ENCODE measurements at places on chromosomes 5 and 9.

DNA sequence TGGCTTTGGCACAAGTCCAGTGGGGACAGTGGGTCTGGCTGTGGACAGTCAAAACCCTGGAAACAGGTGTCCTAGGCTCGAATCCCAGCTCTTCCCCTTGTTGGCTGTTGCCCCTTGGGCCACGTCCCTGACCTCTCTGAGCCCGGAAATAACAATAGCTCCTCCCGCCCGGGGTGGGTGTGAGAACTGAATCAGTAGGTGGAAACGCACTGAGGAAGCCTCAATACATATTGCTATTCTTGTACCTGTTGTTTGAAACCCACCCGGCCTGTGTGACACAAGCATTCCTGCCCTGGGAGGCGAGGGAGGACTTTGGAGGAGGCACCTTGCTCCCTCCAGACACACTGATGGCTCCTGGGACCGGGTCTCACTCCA, 134.1 kb downstream of the OLFM1 start:
- no peak for DNase-seq

GRCh38 chr5:133827011-133827410, 141.4 kb downstream of the C5orf15 start:
- DNase-seq: no peak

DNA sequence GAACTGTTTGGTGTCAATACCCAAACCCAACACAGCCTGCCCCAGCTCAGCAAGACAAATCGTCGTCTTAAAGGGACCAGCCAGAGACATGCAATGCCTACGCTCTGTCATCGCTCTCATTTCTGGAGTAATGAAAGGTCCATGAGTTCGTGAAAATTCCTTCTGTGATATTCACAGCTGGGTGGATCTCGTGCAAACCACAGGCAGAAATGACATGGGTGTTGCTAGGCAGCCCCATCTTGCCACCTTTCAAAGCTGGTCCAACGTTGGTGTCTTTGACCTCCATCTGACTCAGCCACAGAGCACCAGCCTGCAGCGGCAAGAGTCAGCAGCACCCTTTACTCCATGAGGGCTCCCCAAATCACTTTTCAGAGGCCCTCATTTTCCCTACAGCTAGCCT, 215.3 kb downstream of the SLIT3 start:
- DNase-seq: no peak

DNA sequence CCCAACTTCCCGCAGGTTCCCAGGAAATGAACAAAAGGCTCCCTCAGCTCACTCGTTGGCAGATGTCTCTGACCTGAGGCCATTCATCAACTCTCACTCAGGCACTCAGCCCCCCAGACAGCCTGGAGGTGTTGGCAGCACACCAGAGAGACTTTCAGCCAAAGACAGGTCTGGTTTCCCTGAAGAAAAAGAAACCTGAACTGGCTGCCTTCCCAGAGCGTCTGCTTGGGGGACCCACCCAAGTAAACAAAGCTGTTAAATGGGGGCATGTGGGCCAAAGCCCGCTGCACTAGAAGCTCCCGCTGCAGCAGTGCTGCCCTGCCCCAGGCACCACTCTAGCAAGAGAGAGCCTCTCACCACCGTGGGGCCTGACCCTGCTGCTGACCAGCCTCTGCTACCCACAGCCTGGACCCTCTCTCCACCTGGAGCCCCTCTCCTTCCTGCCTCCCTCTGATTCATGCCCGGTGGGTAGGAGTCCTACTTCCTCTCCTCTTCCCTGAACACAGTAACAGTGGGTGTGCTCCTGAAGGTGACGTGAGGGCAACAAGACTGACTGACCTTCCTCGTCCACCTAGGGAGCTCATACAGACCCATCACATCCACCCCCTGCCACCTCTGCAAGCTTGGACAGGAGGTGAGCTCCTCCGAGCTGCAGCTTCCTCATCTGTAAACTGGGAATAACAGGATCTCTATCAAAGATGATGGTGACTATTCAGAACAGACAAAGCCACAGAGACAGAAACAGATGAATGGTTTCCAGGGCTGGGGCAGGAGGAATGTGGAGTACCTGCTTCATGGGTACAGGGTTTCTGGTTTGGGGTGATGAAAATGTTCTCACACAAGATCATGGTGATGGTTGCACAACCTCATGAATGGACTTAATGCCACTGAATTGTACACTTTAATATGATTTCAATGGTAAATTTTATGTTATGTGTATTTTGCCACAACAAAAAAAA, 31.0 kb upstream of the GABRP start:
- DNase-seq: no peak

GRCh38 chr5:54696931-54697330, 179.4 kb downstream of the SNX18 start:
- no peak for DNase-seq

DNA sequence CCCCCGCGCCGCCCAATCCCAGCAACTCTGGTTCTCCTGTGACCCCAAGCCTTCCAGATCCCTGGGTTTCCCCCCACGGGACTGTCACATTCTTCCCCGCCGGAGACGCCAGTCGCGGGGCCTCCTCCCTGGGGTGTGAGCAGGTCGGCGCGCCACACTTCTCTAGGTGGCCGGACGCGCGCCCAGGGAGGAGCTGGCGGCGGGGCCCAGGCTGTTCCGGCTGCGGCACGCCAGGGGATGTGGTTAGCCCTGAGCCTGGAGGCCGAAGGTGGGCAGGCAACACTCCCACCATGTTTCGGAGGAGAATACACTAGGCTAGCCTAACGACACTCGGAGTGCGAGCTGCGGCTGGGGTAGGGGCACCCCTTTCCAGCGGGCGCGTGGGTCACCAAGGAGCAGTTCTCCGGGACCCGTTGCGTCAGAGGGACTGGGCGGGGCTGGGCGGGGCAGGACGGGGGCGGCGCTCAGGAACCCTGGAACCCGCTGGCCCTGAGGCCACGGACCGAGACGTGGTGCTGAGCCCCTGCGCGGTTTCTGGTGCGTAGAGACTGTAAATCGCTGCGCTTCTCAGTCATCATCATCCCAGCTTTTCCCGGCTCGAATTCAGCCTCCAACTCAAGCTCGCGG, at the start of gene SLC27A6:
Gene SLC27A6 (plus strand): TSS at position 478 of the 627 bp plus-strand sequence. CDS start 650 bp downstream, outside the sequence.
- no peak for DNase-seq

GRCh38 chr9:107706701-107707427, 217.3 kb upstream of the KLF4 start:
- DNase-seq: no peak

DNA sequence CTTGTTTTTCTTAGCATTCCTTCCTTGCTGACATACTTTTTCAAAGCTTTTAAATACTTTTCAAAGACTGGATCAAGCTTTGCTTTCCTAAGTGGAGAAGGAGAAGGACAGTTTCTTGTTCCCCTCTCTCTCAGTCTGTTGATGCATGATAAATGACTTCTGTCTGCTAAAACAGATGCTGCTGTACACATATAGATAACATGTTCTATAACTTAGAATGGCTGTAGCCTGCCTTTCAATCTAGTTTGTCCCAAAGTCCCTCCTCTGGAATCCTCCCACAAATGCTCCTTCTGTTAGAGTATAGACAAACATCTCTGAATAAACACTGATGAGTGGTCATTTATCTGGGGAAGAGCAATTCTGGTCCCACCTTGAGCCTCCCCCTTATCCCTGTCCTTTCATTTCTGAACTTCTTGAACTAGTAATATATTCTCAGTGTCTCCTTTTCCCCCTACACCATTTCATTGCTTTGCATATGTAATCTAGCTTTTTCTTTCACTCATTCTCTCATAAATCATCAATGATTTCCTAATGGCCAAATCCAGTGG, 5.4 kb upstream of the HEMGN start:
- DNase-seq: no peak

DNA sequence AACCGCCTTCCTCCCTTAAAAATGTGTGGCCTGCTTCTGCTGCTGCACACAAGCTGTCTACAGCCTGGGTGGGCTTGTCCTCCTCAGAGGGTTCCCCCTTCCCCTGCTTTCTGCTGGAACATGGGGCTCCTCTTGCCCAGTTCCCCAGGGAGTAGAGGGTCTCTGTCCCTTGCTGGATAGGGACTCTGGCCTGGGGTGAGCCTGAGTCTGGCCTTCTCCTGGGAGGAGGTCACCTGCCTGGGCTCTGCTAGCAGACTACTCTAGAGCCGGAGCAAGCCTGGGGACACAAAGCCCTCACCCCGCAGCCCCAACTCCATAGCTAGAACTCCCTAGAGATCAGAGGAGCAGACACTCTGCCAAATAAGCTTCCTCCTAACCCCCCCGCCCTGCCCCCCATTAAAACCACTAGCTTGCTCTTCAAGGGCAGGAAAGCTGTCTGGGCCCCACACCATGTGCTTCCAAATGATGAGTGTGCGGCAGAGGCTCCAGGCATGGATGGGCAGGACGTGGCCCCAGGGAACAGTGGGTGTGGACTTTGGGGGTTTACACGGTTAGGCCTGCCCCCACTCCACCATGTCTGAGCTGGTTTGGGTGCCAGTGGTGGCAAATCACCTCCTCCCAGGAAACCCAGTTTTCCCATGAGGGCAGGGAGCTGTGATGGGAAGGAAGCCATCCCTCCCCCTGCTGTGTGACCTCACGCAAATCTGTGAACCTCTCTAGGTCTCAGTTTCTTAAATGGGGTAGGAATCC, 10.0 kb downstream of the TCF7 start:
- no peak for DNase-seq

- DNase-seq: no peak
Measured at GRCh38 chr5:123450640-123451039, 27.4 kb upstream of the CEP120 start.

DNA sequence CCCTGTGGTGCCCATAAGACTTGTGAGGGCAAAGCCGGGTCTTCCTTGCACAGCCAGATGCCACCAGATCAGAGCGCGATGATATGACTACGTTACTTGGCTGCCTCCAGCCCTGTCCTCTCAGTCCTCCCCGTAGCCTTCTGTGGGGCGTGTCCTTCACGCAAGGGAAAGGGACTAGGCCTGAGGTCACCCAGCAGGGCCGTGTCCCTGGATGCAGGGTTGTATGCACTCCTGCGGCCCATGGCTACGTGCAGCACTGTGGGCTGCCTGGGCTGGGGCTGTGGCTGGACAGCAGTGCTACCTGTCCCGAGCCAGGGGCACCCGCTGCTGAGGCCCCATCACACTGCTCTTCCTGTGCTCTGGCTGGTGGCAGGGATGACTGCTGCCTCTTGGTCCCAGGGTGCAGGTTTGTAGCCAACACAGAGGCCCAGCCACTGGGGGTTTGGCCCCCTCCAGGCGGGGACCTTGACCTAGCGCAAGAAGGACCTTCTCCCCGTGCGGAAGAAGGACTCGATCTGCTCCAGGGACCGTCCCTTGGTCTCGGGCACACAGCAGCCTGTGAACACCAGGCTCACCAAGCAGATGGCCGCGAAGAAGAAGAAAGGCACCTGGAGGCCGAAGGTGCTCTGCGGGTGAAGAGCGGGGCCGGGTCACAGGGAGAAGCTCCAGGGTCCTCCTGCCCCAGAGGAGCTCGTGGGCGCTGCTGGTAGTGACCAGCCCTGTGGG, 7.2 kb downstream of the SLC2A6 start:
- DNase-seq: no peak

- DNase-seq: no peak
Measured at GRCh38 chr9:89889865-89890264, 285.1 kb downstream of the GADD45G start.

DNA sequence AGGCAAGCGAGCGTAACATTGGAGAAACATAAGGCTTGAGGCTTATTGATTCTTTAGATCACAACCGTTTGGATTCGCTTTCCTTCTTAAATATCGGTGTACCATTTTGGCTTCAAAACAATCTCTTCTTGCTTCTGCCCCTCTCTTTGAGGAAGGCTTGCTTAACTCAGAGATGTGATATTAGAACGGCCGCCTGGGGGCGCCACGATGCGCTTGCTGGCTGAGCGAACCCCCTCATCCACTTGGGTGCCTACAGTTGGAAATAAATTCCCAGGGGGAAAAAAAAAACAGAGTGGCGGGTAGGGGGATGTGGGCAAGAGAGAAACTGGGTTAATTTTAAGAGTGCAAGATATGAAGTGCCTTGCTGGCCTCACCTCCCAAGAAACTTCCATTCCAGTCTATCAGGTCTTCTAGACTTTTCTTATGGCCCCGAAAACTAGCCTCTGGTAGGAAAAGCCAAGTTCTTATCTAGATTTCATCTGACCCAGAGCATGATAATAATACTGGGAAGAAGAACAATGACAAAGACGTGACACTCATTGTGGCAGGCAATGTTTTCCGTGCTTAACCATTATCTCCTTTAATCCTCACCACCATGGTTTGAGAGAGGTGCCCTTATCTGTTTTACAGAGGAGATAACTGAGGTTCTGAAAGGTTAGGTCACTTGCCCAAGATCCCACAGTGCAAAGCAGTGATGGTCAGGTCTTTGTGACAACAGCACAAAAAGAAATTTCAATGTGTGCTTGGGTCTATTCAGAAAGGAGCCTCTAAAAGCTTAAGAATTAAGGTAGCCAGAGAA, 115.8 kb downstream of the DPYSL3 start:
- no peak for DNase-seq

- DNase-seq: no peak
Measured at GRCh38 chr5:112552791-112553190, 133.7 kb upstream of the EPB41L4A start.

DNA sequence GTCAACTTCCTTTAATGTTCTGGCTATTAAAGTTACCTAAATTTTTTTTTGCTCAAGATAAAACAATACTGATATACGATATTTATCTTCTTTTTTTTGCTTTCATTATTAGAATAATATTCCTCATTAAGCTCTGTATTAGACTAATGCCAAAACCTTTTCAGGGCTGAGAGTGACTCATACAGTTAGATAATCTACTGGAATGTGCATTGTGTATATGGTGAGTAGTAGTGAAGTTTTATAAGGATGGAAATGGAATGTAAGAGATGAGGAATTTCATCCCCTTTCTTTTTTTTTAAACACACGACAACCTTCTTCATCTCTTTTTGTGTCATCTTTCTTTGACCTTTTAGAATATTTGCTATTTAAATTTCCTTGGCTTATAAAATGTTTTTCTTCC, 268.6 kb downstream of the ISL1 start:
- no peak for DNase-seq

- no peak for DNase-seq
Measured at GRCh38 chr9:128828719-128829452, 708 bp downstream of the SPOUT1 start.

- no peak for DNase-seq
Measured at GRCh38 chr5:422323-423232, 20.4 kb upstream of the EXOC3 start.

DNA sequence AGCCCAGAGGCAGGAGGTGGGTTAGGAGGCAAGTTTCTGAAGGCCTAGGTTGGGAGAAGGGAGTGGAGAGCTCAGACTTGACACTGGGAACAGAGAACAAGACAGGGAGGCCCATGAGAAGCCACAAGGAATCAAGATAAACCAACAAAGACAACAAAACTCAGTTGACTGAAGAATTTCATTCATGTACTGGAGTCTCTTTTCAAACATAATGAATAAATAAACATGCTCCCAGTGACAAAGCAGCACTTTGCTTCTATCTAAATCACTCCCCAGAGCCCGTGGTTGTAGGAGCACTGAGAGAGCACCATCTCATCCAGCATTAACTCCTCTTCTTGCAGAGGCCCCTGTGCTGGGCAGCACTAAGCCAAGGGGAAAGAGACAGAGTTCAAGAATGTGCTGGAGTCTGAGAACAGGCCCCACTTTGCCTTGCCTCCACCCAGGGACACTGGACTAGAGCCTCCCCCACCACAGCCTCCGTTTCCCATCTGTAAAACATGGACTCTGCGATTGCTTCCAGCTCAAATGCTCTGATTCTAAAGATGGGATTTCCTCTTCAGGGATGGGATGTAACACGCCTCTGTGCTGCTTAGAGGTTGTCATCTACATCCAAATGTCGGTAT, 282.0 kb downstream of the SPOCK1 start:
- no peak for DNase-seq

GRCh38 chr5:152177626-152178349, 227.3 kb downstream of the NMUR2 start:
- no peak for DNase-seq

All from activated T-helper 1 cell treated with Interleukin-2 at 50 U/mL for 16 hours (primary cell).